Stimulated activated CD4-positive, alpha-beta T cell treated with anti-CD3 and anti-CD28 coated beads, Interleukin-2, amount 100 ng/mL, for 48 hours (primary cell): ENCODE measurements at places on chromosomes 6 and 20.

DNA sequence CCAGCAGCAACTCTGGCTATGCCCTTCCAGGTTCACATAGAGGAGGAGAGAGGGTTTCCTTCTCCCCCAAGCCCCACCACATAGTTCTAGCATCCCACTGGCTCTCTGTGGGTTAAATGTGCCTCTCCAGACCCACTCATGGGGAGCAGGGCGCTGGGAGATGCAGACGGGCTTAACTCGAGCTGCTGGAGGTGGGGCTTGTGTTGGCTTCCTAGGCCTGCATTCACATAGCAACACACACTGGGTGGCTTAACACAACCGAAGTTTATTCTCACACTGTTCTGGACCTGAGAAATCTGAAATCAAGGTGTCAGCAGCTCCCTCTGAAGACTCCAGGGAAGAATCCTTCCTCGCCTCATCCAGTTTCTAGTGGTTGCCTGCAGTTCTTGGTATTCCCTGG is 33.6 kb downstream of the SLC2A10 start:
- no peak for DNase-seq

- DNase-seq, result no peak
These were observed 15.5 kb downstream of the UCKL1 start for GRCh38 chr20:63940472-63941266.

DNA sequence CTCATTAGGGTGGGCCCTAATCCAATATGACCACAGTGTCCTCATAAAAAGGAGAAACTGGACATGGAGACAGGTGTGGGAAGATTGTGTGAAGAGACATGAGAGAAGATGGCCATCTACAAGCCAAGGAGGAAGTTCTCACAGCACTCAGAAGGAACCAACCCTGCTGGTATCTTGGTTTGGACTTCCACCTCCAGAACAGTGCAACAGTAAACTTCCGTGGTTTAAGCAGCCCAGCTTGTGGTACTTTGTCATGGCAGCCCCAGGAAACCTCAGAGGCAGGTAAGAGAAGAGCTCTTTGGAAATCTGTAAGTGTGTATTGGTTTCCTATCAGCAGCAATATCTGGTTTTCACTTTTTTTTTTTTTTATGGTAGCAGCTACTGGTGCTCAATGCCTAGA is 16.5 kb upstream of the CNKSR3 start:
- DNase-seq, result no peak

DNA sequence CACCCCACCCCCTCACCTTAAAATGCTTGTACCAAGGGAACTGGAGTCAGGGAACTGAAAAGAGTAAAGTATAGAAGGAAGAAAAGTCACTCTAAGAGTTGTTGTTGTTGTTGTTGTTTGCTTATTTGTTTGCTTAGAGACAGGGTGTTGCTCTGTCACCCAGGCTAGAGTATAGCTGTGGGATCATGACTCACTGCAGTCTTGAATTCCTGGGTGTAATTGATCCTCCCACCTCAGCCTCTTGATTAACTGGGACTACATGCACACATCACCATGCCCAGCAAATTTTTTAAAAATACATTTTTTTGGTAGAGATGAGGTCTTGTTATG is 681.6 kb upstream of the GJE1 start:
- DNase-seq, result no peak

- no peak for DNase-seq
These were observed 69.6 kb downstream of the JAG1 start for GRCh38 chr20:10603971-10604864.

- no peak for DNase-seq
These were observed 140.5 kb downstream of the CD83 start for GRCh38 chr6:14258117-14258516.

GRCh38 chr6:39821046-39821740 is 29.0 kb downstream of the DAAM2 start:
- no peak for DNase-seq

DNA sequence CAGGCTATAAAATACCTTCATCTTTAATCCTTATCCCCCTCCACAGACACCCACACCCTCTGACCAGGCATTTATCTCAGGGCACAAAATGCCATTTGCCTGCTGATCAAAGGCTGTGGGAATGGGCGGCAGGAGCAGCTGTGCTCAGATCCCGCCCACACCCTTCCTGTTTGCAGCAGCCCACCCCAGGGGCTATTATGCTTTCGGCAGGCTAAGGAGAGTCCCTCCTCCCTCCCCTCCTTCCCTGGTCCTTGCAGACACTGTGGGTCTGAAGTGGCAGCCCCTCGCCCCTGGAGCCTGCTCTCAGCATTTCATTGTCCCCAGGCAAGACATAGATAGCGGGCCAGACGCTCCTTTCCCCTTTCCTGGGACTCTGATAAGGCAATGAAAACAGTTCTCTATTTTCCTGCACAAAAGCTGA is 220.8 kb upstream of the HEY2 start:
- DNase-seq, result no peak

GRCh38 chr6:118220429-118221128 is 313.5 kb downstream of the SLC35F1 start:
- no peak for DNase-seq
